Left colon (tissue), 2 donors: ENCODE measurements at places on chromosomes 12 and 14.

- DNase-seq, result no peak
Observed at GRCh38 chr12:50102646-50103309, 1.0 kb upstream of the GPD1 start.

DNA sequence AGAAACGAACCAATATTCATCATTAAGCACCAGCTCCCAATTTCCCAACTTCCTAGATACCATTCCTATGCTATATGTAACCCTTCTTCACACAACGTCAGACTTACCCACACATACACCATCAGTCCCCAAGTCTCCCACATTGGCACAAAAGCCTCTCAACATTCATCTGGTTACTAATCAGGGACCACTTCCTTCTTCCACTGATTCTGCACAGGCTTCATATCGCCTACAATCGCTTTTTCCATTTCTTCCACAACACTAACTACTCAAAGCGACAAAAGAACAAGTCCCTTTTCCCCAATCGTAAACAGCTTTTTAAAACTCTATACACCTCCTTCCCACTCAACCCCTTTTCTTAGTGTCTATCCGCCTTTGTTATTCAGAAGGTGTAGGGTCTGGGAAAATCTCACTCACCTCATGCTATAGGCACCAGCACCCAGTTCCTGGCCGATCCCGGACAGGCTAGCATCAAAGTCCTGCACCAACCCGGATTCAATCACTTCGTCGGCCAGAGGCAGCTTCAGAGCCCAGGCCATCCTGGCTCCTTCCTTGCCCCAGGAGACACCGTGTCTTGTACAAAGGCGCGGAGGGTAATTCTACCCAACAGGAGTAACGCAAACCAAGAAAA is 936 bp downstream of the TFCP2 start:
- DNase-seq, result peak; percentile 32

GRCh38 chr12:120134307-120134980 is 17.9 kb upstream of the RAB35 start:
- DNase-seq, result no peak

DNA sequence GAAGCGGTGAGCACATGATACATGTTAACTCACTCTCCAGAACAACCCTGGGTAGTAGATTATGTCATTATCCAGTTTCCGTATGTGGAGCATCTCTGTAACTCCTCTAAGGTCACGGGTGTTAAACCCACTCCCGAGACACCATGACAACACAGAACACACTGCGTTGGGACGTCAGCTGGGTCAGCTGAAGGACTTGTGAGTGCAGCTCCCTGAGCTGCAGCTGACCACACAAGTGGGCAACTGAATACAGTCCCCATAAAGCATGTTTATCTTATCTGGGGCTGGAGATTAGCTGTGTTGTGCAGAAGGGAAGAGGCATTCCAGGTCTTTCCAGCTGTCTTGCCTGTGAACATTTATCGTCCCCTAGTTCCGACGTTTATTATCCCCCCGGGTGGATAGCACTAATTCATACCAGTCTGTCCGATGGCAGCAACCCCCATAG is 211.5 kb downstream of the CHST11 start:
- peak; percentile 61 for DNase-seq
